NCI-H1436 treated with DMSO at 0.1 percent for 48 hours (cell line): ENCODE measurements at places on chromosomes 11 and 22.

- no peak for DNase-seq
These were observed 92.0 kb downstream of the JRKL start for GRCh38 chr11:96481771-96482170.

GRCh38 chr11:15341587-15341986 is 226.9 kb downstream of the INSC start:
- DNase-seq = no peak

GRCh38 chr11:90229791-90230190 is 6.9 kb upstream of the CHORDC1 start:
- no peak for DNase-seq

- no peak for DNase-seq
These were observed 126.5 kb downstream of the RASSF10 start for GRCh38 chr11:13135385-13136271.

GRCh38 chr11:101508370-101508769 is 75.4 kb downstream of the TRPC6 start:
- no peak for DNase-seq

DNA sequence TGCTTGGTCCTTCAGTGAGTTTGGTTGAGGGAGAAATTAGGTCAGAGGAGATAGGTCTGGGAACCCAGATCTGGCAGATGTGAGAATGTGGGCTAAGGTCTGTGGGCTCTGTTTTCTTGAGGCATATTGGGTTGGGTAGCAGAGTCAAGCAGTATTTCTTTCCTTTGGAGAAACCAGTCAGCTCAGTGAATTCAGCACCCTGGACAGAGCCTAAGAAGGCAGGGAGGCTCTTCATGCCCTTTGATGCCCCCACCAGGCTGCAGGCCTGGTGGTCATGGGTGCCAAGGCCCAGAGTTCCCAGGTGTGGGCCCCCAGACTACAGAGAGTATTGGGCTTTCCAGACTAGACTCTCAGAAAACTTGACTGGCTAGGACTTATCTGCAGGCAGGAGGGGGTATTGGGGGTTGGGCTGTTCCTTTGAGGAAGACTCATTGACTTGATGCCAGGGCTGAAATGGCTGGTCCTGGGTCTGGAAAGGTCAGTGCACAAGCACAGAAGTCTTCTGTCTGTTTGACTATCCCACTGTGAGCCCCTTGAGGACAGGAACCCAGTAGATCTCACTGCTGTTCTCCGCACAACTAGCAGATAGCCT is 45.3 kb upstream of the NECTIN1 start:
- DNase-seq = no peak

GRCh38 chr11:114084414-114084813 is 24.9 kb downstream of the ZBTB16 start:
- DNase-seq = no peak

GRCh38 chr11:60498399-60498798 is 5.8 kb downstream of the MS4A12 start:
- no peak for DNase-seq

DNA sequence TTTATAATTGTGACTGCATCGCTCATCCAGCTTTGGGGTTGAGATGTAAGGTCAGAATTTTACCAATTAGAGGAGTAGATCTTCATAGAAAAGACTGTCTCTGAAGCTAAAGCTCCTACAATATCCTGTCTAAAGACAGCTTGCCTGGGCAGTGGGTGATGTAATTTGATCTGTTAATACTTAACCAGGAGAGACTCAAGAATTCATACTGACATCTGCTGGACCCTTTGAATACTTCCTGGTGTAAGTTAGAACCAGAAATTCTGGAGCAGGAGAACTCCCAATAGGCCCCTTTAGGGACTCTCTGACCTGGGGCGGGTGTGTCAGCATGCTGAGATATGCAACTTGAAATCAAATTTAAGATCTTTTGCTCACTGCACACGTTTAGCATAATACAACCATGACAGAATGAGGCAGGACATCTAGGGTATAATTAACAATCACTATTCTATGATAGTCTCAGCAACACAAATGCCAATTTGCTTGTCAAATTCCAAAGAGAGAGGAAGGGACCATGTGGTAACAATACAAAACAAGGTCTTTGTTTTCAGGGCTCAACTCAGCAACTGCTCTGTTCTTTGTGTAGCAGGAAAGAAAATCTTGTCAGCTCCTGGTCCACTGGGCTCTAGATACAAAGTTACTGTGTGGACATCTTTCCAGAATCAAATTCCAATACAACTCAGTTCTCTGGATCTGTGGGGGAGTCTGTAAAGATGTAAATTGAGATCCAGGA is 143.9 kb downstream of the INSC start:
- peak; percentile 51 for DNase-seq

DNA sequence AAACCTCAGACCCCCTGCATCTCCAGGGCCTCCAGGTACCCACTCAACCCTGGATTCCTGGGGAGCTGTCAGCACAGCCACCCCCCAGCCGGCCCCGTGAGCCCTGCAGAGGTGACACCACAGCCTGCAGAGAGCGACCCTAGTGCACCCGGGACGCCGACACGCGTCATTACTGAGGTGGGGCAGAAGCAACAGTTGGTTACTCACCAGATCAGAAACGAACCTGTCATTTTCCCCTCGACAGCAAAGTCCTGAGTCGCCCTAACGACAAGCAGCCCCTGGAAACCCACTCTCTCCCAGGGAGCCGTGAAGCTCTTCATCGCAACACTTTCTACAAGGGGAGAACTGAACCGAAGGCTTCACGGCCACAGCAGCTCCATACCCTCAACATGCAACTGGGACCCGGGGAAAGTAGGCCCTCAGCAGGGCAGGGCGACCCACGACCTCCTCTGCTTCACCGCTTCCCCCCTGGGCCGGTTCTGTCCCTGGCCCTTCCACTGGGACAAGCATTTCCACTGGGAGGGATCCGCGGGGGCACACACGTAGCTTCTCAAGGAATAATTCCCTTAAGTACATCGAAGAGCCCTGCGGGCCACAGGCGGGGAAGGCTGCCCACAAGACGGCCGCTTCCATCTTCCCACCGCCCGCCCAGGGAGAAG is 1.6 kb downstream of the BRD1 start:
- no peak for DNase-seq

DNA sequence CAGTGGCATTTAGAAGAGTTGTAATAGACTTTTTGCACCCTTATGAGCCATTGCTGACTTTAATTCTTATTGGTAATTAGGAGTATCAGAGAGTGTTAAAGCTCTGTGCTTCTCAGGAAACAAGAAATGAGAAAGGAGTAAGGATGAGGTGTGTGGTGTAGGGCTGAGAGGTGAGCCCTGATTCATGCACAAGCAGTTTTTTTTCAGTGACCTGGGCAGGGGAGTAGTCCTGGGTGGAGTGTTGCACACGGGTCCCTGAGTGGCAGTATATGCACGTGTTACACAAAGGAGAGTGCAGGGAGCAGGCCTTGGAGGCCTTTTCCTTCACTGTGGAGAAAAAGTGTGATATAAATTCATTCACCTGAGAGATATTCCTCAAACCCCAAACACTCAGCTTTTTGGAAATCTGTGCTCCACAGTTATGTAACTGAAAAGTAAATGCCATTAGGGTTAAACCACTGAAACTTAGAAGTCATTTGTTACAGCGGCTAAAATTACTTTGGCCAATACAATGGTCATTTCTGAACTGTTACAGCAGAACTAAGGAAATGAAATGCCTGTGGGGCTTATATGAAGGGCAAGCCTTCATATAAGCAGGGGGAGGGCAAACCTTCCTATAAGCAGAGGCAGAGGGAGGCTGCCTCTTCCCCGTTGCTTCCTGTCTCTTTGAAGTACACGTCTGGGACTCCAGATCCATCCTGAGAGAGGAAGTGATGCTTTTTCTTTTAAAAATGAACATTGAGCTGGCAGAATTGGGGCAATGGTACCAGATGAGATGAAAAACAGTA is 62.6 kb upstream of the OLFML1 start:
- DNase-seq = no peak

DNA sequence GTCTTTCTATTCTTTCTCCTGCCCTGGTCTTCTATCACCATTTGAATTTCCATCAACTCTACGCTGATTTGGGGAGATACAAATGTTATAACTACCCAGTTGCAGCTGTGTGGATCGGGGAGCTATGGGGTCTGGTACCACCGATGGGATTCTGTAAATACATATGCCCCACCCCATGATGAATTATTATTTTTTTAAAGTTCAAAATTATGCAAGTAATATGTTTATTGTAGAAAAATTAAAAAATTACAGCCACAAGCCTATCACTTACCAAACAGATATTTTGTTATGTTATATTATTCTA is 52.4 kb upstream of the CLMP start:
- no peak for DNase-seq

- DNase-seq = no peak
These were observed 22.0 kb downstream of the PIH1D2 start for GRCh38 chr11:112051768-112052167.

- DNase-seq = no peak
These were observed 4.0 kb downstream of the TCP11L1 start for GRCh38 chr11:33043221-33043830.

- DNase-seq = no peak
These were observed 424.9 kb upstream of the CCDC90B start for GRCh38 chr11:83711106-83711527.

DNA sequence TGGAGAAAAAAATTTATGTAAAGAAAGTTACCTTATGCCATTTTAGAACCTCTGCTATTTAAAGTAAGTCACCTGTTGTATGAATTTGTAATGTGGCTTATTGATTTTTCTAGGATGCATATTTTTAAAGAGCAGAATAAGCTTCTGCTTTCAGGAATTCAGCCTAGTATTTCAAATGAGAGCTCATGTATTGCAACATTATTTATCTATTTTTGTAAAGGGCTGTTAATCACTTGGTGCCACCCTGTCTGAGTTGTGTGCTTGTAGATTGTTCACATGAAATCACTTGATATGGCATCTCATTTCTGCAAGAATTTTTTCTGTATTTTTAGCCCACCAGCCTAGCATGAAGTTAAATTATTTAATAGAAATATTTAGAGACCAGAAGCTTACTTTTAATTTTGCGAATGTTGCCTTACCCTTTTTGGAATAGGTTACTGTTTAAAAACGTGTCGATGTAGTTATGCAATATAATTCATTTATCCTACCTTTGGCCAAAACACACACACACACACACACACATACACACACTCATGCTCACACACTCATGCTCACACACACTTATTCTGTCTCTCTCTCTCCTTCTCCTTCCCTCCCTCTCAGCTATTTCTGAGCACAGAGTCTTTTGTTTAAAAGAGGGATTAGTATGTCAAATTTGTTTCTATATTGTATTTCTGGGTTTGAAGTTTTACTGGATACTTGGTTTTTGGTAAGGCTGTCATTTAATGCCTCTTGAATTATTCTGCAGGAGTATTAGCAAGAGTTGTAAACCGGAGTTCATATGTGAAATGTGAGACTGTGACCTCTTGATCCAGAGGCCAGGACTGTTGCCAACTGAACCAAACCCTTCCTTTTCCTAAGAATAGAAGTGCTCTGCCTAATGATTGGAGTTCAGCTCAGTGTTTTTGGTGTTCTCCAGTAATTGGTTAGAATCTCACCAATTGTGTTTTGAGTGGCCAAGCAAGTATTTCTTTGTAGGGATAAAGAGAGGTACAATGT is 34.4 kb downstream of the YAP1 start:
- DNase-seq = no peak

GRCh38 chr11:70122490-70123198 is 44.5 kb downstream of the ANO1 start:
- DNase-seq = no peak

GRCh38 chr22:38203855-38204514 is 2.2 kb downstream of the MAFF start:
- no peak for DNase-seq

DNA sequence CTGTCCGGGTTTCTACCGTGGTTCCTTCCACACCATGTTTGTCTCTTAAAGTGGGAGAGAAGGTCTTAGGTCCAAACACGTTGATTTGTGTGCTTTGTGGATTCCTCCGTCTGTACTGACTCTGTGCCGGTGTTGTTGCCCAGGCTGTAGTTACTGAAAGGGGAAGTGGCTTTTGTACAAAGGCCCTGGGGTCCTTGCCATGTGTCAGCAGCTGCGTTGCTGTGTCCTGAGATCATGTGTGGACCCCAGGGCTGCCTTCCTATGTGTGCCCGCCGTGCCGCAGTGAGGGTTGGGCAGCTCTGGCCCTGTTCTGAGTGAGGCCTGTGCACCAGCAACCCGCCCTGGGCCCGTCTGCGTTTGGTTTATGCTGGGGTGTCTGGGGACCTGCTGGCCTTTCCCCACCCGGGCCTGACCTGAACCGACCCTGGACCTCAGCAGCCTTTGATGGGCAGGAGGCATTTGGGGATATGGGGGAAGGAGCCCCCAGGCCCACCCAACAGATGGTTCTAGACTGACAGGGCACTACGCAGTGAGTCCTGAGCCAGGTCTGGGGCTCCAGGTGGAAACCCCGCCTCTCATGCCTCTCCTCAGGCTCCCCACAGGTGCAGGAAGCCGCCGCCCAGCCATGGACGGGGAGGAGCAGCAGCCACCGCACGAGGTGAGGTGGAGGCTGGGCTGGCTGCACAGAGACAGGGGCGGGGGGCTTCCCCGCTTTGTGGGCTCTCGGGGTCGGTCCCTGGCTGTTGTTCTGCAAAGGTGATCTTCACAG is 6.9 kb downstream of the TRABD start:
- no peak for DNase-seq

DNA sequence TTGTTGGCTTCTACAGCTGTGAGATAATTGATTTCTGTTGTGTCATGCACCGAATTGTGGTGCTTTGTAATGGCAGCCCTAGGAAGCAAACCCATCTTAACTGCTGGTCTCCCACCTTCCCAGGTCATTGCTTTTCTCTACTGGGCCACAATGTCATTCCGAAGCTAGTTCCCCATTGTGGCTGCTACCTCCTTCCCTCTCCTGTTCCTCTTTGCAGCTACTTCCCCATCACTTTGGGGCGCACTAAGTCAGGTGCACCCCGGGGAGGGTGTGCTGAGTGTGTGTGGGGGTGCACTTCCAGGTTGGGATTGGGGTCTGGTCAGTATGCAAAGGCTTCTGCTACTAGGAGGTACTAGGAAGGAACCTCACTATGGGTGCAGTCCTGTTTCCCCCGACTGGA is 109.3 kb downstream of the ST3GAL4 start:
- DNase-seq = no peak

GRCh38 chr11:117855912-117856651 is 20.4 kb downstream of the FXYD6 start:
- DNase-seq = no peak

DNA sequence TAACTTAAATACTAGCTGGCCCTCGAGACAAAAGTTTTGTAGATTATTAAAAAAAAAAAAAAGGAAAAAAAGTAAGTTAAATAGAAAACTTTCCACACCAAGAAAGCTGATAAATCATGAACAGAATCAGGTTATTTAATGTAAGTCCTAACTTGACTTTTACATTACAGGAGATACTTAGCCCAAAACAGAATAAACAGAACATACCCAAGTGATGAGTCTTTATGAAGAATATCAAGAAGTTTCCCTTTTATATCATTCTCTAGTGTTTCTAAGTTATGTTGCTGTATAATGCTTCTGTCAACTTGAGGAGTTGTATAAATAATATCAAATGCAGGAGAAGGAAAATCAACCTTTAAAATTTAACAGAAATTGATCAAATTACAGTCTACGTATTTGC is 44.5 kb upstream of the RPS13 start:
- DNase-seq = no peak
